ENCODE measurements at places on chromosomes 12 and 14.

DNA sequence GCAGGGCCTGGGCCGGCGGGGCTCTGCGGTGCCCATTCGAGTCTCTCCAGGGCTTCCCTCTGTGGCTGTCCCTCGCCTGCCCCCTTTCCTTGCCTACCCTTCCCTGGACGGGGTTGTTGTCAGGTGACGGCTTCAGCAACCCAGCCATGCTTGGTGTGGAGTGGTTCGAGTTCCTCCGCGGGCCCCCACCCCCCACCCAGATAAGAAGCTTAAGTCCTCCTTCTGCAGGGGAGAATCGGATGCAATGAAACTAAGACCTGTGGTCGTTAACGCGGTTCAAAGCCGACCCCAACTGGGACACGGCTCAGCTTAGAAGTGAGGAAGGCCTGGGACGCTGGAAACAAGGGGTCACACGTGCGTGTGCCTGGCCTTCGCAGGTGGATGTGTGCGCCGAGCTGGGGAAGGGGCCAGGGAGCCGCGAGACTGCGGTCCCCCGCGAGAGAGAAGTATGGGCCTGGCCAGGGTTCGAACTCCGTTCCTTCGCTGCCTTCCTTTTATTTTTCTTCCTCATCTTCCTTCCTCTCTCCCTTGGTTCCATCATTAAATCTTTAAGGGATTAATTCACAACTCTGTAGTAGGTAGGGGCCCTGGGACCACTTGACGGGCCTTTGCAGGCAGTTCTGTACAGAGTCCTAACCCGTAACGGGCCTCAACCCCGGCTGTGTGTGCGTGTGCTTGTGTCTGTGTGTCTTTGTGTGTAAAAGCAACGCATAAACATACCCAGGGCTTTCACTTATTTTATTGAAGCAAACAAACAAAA lies 3.5 kb downstream of the TTC6 start:
- DNase-seq: no peak

GRCh38 chr12:131312793-131313545 lies 359.3 kb downstream of the ADGRD1 start:
- DNase-seq: no peak

DNA sequence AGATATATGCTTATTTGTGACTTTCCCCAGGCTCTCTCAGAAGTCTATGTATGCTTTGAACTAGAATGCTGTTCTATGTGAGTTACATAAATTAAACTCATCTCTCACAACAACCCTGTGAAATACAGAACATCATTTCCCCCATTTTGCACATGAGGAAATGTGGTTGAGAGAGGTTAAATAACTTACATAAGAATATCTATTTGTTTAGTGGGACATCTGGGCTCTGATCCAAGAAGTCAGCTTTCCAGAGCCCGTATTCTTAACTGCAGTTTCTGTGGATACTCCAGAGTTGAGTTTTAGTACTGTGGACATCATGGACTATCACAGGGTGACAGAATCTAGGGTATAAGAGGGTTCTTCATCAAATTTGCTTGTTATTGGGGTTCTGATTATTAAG lies 242.5 kb upstream of the ARHGAP5 start:
- DNase-seq: no peak

GRCh38 chr12:946212-946611 lies 3.3 kb downstream of the RAD52 start:
- DNase-seq: no peak
